ENCODE measurements at places on chromosomes 13 and 19.

- DNase-seq, result no peak
These were observed 22.4 kb upstream of the RNASEH2B start for GRCh38 chr13:50887151-50887550.

GRCh38 chr19:1225440-1226226 lies 12.2 kb downstream of the CBARP start:
- no peak for DNase-seq

- DNase-seq, result no peak
These were observed 5.4 kb upstream of the PLPP2 start for GRCh38 chr19:296476-297225.

DNA sequence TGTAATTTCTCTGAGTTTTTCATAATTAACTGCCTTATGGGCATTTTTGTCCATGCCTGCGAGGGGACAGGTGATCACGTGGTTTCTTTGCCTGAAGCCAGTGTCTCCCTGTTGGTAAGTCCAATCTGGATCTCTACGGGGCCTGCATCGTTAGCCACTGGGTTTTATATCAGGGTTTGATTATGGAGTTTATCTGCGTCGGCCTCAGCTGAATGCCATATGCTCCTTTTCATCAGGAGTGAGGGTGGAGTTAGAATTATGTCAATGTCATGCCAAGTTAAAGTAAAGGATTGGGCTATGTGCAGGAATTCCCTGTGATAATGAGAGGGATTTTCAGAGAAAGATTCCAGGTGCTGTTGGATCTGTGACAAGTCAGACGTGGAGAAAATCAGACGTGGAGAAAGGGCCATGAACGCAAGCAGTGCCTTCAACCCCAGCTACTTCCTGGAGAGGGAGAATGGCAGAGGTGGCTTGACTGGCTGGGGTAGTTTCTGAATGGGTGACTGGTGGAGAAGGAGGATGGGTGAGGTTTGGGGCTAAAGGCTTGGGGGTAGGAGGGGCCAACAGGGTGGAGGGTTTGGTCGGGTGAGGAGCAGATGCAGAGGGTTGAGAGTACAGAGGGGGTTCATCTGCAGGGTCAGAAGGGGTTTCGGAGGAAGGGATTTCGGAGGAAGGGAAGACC lies 24.3 kb downstream of the TMEM255B start:
- no peak for DNase-seq

- no peak for DNase-seq
These were observed 29.4 kb downstream of the RFXAP start for GRCh38 chr13:36848199-36848982.

- DNase-seq, result peak; percentile 97
These were observed 1.4 kb downstream of the PLPP2 start for GRCh38 chr19:289651-290371.

GRCh38 chr19:1825909-1826556 lies 14.0 kb upstream of the ATP8B3 start:
- DNase-seq, result peak; percentile 97

DNA sequence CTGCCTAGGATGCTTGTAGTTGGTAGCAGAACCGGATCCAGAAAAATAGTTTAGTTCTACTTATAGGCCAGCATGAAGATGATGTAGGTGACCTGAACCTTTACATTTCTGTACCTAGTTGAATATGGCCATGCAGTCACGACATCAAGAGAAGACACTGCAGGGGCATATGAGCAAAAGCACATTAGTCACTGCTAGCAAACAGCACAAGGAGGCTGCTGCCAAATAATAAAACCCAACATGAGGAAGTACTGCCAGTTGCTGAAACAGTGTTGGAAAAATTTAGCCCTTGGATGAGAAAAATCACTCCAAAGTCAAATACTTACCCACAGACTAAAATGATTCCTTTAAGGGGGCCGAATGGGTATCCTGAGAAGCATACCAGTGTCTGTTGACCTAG lies 20.8 kb downstream of the ERICH6B start:
- DNase-seq, result no peak

- no peak for DNase-seq
These were observed 2.3 kb upstream of the REX1BD start for GRCh38 chr19:18586306-18586705.

GRCh38 chr19:33235996-33236350 lies 10.3 kb upstream of the SLC7A10 start:
- no peak for DNase-seq

GRCh38 chr19:31139871-31140505 lies 209.2 kb downstream of the TSHZ3 start:
- DNase-seq, result peak; percentile 77

- no peak for DNase-seq
These were observed 1.3 kb downstream of the OSCAR start for GRCh38 chr19:54099190-54099902.

- DNase-seq, result no peak
These were observed 116.9 kb downstream of the EFNB2 start for GRCh38 chr13:106418556-106418955.

DNA sequence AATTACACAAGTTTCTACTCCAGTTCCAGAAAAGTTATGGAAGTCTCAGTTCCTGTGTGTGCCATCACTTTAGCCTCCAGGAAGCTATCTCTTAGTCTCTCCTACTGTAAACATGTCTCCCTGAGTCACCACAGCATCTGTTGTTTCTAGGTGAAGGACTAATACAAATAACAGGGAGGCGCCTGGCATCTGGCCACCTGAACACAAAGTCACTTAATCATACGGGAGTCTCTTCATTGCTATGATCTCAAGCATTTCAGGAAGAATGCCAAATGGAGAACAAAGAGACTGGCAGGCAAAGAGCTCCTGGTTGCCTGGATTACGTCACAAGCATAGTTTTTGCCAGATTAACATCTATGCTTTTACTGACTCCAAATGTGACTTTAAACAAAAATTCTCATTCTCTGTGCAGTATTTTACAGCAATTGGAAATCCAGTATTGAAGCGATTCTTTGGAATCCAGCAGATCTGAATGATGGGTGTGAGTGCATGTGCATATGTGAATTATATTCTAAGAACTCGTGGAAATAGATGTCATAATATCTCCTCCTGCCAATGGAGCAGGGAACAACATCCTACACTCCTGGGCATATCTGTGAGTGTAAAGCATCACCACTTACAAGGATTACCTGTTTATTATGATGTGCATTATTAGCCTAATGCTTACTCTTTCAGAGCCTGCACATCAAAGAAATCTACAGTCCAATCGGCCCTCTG lies 572.8 kb downstream of the PCDH9 start:
- no peak for DNase-seq

GRCh38 chr13:109816112-109816807 lies 29.9 kb upstream of the IRS2 start:
- DNase-seq, result no peak

- DNase-seq, result peak; percentile 27
These were observed 574 bp downstream of the ZNF227 start for GRCh38 chr19:44212866-44213346.

- no peak for DNase-seq
These were observed 11.9 kb downstream of the GAS6 start for GRCh38 chr13:113851826-113852535.

- no peak for DNase-seq
These were observed 16.4 kb upstream of the DCUN1D2 start for GRCh38 chr13:113506871-113507388.

DNA sequence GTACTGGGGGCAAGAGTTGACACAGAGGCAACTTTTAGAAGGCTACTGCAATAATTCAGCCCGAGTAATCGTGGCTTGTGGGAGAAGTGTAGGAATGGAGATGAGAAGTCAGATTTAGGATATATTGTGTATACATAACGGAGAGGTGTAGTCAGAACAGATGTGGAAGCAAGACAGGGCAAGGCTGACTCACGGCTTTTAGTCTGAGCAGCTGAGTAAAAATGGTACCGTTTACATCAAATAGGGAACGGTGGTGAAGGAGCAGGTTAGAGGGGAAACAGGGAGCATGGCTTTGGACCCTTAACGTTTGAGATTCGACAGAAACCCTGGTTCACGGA lies 796 bp upstream of the LSM14A start:
- DNase-seq, result peak; percentile 77

DNA sequence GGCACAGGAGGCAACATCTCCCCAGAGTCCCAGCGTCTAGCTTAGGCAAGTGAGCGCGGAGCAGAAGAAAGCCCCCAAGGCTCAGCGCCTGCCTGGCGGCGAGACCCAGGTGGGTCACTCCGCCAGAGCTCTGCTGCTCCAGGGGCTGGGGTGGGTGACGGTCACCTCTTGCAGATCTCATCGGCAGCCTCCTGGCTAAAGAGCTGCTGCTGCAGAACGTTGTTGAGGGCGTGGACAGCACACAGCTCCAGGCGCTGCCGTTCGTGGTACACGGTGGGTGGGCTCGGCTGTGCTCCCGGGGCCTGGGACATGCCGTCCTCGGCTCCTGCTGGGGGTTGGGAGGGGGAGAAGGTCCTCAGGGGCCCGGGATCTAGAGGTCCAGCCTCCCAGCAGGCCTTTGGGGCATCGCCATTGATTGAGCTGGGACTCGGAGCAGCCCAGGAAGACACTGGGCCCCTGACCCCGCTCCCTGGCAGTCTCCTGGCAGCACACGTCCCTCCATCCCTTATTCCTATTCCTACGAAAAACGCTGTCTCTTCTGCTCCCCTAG lies 795 bp downstream of the JOSD2 start:
- DNase-seq, result no peak

- no peak for DNase-seq
These were observed 164.4 kb downstream of the USP12 start for GRCh38 chr13:27007166-27007565.

GRCh38 chr13:22223411-22223810 lies 552.5 kb downstream of the FGF9 start:
- DNase-seq, result no peak

- no peak for DNase-seq
These were observed 18.8 kb downstream of the HPN start for GRCh38 chr19:35060160-35060855.

DNA sequence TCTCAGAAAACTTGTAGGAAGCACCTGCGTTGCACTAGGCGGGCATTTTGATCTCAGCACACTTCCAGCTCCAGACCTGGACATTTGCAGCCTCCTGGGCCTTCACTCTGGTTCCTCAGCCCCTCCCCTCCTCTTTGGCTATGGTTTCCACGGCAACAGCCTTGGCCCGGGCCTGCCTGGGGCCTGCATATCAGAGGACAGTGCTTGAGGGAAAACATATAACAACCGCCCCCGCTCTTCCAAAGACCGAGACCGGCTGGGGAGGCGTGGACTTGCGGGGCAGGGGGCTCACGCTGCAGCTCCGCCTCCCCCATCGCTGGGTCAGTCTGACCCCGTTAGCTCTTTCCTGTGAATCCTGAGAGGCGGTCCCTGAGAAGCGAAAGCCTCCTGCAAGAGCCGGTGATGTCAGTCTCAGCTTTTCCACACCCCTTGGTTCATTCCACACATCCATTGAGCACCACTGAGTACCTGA lies 125.7 kb upstream of the PEG3 start:
- DNase-seq, result no peak

- no peak for DNase-seq
These were observed 11.0 kb downstream of the STK24 start for GRCh38 chr13:98565726-98566565.

DNA sequence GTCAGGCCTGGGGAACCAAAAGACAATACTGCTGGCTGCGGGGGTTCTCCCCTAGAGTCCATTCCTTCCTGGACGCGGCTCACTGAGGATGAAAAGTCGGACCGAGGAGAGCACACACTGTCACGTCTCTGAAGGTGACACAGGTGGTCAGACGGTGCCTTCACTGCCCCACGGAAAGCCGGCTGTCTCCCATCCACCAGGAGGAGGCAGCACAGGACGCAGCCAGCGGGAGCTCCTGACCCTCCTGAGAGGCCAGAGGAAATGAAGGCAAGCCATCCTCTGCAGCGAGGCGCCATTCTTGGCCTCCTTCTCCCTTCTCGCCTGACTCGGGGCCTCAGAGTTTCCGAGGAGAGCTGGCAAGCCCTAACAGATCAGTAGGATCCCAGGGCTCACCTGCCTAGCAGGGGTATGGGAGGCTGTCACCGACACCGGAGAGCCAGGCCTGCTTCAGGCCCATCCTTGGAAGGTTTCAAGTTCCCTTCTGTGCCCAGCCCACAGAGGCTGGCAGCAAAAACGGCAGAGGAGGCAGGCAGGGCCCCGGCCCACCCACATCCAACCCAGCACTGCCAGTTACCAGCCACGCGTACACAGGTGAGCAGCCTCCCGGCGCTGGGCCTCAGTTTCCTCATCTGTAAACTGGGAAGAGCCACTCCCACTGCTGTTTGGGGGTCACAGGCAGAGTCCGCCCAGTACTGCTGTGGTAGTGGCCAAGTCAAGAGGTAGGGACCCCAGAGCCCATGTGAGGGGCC lies 4.5 kb downstream of the REXO1 start:
- no peak for DNase-seq

GRCh38 chr13:112962911-112963625 lies 5.9 kb upstream of the MCF2L start:
- no peak for DNase-seq

GRCh38 chr13:26208287-26208686 lies 13.8 kb downstream of the RNF6 start:
- no peak for DNase-seq

GRCh38 chr13:99246100-99246499 lies 12.1 kb downstream of the GPR18 start:
- no peak for DNase-seq

GRCh38 chr19:18368504-18369222 lies 17.3 kb upstream of the GDF15 start:
- DNase-seq, result no peak

- DNase-seq, result no peak
These were observed 717.4 kb upstream of the SPRY2 start for GRCh38 chr13:81058211-81058915.

GRCh38 chr13:27644302-27644701 lies 22.6 kb downstream of the POLR1D start:
- DNase-seq, result no peak

DNA sequence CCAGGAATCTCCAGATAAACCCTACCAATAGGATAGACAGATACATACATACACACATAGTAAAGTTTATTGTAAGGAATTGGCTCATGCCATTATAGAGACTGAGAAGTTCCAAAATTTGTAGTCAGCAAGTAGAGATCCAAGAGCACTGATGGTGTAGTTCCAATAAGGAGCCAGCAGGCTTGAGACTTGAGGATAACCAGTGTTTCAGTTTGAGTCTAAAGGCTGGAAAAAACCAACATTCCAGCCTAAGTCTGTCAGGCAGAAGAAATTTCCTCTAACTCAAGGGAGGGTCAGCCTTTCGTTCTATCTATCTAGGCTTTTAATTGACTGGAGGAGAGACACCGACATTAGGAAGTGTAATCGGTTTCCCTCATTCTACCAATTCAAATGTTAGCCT lies 110.2 kb upstream of the TSHZ3 start:
- no peak for DNase-seq

- DNase-seq, result no peak
These were observed 91.0 kb upstream of the SLC15A1 start for GRCh38 chr13:98843482-98843877.

GRCh38 chr13:51759240-51759639 lies 44.7 kb downstream of the DHRS12 start:
- DNase-seq, result no peak

DNA sequence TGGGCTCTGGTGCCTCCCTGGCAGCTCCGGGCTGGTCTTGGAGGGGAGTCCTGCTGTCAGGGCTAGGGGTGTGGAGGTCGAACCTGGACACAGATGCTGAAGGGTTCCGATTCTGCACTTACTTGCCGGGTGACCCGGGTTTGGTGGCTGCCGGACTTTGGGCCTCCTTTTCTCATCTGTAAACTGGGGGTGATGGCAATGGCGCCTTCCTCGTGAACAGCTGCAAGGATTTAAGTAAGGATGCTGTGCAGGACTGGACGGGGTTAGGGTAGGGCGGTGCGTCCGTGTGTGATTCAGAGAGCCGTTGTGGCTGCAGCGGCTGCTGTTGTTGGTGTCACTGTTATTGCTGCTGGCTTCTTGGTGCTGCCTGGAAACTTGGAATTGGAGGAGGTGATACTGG lies 2.4 kb downstream of the HPN start:
- DNase-seq, result no peak

- DNase-seq, result no peak
These were observed 676 bp upstream of the ZNF574 start for GRCh38 chr19:42075364-42075615.

GRCh38 chr19:45919678-45920077 lies 5.1 kb upstream of the NANOS2 start:
- no peak for DNase-seq
